ENCODE measurements at places on chromosomes 5 and 9. TPM values are rescaled to one million over a fixed set of nuclear protein-coding genes. Genes with fewer than 3 reads are reported as not detected.

DNA sequence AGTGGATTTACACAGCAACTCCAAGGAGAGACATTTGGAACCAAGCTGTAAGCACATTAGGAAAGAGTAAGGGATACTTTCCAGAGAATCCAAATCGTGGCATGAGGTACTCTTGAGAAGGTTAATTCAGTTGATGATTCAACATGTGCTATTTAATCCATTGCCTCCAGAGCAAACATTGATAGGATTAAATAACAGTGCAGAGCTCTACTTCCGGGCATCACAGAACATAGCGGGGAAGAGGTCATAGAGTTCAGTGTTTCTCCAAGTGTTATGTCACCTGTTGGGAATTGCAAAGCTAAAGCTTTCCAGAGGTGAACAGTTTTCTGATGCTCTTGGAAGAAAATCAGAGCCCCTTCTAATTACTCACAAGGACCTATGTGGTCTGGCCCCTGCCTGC is 127.5 kb downstream of the PPP2R2B start:
- H3K27me3 ChIP-seq: no peaks in the 10 kb centered on the region
- H3K27ac ChIP-seq: no peak overlapping the region
- no peaks in the 10 kb centered on the region for H3K4me1 ChIP-seq
- no peak overlapping the region for H3K4me3 ChIP-seq

DNA sequence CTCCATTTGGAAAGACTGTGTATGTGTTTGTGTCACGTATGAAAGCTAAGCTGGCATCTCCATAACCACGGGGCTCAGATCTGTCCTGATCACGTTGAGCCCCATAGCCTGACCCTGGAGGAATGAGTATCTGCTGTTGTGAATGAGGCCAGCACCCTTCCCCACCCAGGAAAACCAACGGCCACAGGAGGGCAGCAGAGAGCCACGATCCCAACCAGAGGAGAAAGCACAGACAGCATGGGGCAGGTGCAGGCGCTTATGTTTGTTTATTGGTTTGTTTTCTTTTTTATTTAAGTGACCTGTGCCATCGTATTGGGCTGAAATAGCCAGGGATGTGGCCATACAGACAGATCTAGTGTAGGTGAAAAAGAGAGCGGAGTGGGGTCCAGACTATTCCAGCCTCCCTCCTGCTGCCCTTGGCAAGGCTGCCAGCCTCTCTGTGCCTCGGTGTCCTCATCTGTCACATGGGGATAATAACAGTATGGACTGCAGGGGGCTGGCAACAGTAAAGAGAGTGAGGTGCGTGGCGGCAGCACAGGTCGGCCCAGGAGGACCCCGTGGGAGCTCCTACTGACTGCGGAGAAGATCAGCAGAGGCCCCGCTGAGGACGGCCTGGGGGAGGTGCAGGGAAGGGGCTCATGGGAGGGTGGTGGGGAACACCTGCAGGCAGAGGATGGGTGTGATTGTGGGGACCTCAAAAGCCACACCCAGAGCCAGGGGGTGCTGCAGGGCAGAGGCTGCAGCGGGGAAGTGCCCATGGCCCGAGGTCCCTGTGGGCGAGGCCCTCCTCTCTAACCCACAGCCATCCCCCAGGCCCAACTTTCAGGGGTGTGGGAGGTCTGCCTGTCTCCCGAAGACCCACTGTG is 12.1 kb downstream of the OR2V2 start:
- peaks cover 35% of the 10 kb centered on the region for H3K27me3 ChIP-seq
- peaks cover 7% of the 10 kb centered on the region for H3K4me1 ChIP-seq
- no peak overlapping the region for H3K4me3 ChIP-seq
- peak; percentile 96 for DNase-seq
- peak overlapping the region; percentile 83 for H3K27ac ChIP-seq

GRCh38 chr5:121833617-121834016 is 18.1 kb upstream of the FTMT start:
- H3K36me3 ChIP-seq: no peaks in the 10 kb centered on the region
- no peaks in the 10 kb centered on the region for H3K4me1 ChIP-seq
- H3K27me3 ChIP-seq: no peaks in the 10 kb centered on the region
- H3K27ac ChIP-seq: no peak overlapping the region
- H3K4me3 ChIP-seq: no peak overlapping the region

- no peaks in the 10 kb centered on the region for H3K27me3 ChIP-seq
- no peak overlapping the region for H3K4me3 ChIP-seq
- H3K4me1 ChIP-seq: peaks cover 21% of the 10 kb centered on the region
- H3K36me3 ChIP-seq: no peaks in the 10 kb centered on the region
These were observed 585.1 kb downstream of the TLE4 start for GRCh38 chr9:80156756-80157472.

OMD gene
- total RNA-seq: 19.9 TPM

DNA sequence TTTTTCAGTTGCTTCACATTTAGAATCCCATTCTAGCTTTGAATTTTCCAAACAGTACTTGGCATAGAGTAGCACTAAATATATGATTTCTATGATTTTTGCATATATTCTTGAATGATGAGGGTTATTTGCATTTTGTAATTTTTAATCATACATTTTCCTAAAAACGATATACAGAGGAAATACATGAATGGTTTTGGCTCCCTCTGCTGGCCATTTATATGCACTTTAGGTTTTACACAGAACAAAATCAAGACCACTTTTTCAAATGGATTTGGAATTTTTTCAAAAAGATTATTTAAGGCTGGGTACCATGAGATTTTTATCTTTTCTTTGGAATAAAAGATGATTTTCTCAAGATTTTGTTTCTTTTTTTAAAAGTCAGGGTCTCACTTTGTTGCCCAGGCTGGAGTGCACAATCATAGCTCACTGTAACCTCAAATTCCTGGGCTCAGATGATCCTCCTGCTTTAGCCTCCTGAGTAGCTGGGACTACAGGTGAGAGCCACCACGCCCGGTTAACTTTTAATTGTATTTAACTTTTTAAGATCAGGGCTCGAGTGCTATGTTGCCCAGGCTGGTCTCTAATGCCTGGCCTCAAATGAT is 16.7 kb upstream of the COMMD10 start:
- no peaks in the 10 kb centered on the region for H3K27me3 ChIP-seq
- H3K4me3 ChIP-seq: no peak overlapping the region
- H3K36me3 ChIP-seq: no peaks in the 10 kb centered on the region

PCDHGA1 gene
- 0.69 TPM for total RNA-seq

GRCh38 chr9:90726215-90726614 is 75.4 kb upstream of the SYK start:
- no peak overlapping the region for H3K4me3 ChIP-seq
- no peaks in the 10 kb centered on the region for H3K27me3 ChIP-seq
- no peak overlapping the region for H3K27ac ChIP-seq
- H3K36me3 ChIP-seq: no peaks in the 10 kb centered on the region
- no peak for DNase-seq

DNA sequence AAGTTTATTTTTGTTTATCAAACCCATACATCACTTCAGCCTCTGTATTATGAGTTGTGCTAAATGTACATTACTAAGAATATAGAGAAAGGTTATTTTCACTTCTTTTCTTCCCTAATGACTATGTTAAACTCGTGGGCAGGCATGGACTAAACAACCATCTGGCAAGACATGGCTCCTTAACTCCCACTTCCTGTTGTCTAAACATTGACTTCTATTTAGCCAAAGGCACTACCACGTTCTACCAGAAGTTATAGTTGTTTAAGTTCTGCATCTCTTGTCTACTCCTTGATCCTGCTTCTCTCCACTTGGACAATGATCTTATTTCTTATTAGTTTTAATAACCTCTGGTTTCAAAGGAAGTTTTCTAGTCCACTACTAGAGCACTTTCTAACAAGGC is 136.1 kb downstream of the MACIR start:
- no peak overlapping the region for H3K4me3 ChIP-seq
- DNase-seq: no peak
- no peaks in the 10 kb centered on the region for H3K36me3 ChIP-seq
- H3K27ac ChIP-seq: no peak overlapping the region

GRCh38 chr9:18785604-18786003 is 247.4 kb downstream of the SAXO1 start:
- H3K4me3 ChIP-seq: no peak overlapping the region
- H3K27ac ChIP-seq: peak overlapping the region; percentile 65
- H3K27me3 ChIP-seq: no peaks in the 10 kb centered on the region
- peaks cover 37% of the 10 kb centered on the region for H3K4me1 ChIP-seq
- no peaks in the 10 kb centered on the region for H3K36me3 ChIP-seq

DNA sequence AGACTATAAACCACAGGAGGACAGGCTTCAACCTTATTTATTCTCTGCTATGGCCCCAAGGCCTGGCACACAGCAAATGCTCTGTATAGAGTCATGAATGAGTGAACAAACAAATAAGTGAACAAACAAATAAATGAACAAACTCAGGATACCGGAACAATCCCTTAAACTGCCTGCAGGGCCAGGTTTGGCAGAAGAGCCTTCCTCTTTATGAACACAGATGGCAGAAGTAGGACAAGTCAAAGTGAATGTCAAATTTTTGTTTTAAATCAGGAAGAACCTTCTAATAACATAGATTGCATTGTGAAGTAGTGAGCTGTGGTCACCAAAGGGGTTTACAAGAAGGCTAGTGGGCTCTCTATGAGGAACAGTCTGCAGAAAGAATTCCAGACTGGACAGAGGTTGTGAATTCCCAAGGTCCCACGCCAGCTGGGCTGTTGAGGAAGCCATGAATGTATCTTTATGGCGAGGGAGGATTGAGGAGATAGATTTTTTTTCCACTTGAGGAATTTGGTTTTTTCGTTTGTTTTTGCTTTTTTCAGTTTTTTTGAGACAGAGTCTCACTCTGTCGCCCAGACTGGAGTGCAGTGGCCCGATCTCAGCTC is 30.3 kb upstream of the STING1 start:
- no peaks in the 10 kb centered on the region for H3K36me3 ChIP-seq
- no peak for DNase-seq
- H3K27ac ChIP-seq: no peak overlapping the region
- H3K27me3 ChIP-seq: no peaks in the 10 kb centered on the region
- no peak overlapping the region for H3K4me3 ChIP-seq
- H3K4me1 ChIP-seq: peaks cover 12% of the 10 kb centered on the region

ELL2 gene
- 38.8 TPM for total RNA-seq

GRCh38 chr9:129988607-129989361 is 54.2 kb downstream of the FNBP1 start:
- H3K36me3 ChIP-seq: no peaks in the 10 kb centered on the region
- H3K4me1 ChIP-seq: peaks cover 76% of the 10 kb centered on the region
- DNase-seq: no peak
- H3K27me3 ChIP-seq: no peaks in the 10 kb centered on the region

LEAP2 gene
- total RNA-seq: not detected

GABRB2 gene
- 1.1 TPM for total RNA-seq

- no peaks in the 10 kb centered on the region for H3K4me1 ChIP-seq
- H3K36me3 ChIP-seq: no peaks in the 10 kb centered on the region
- H3K4me3 ChIP-seq: no peak overlapping the region
- no peak for DNase-seq
- H3K27ac ChIP-seq: no peak overlapping the region
- no peaks in the 10 kb centered on the region for H3K27me3 ChIP-seq
These were observed 691.1 kb upstream of the C9orf72 start for GRCh38 chr9:28264368-28264767.

- DNase-seq: no peak
- H3K27ac ChIP-seq: no peak overlapping the region
- H3K27me3 ChIP-seq: no peaks in the 10 kb centered on the region
- peaks cover 8% of the 10 kb centered on the region for H3K4me1 ChIP-seq
These were observed 35.9 kb downstream of the TENT4A start for GRCh38 chr5:6749026-6749716.

FANCG gene
- total RNA-seq: 2.2 TPM

- no peak overlapping the region for H3K4me3 ChIP-seq
- no peaks in the 10 kb centered on the region for H3K36me3 ChIP-seq
These were observed 138.8 kb upstream of the COL5A1 start for GRCh38 chr9:134502809-134503211.

DNA sequence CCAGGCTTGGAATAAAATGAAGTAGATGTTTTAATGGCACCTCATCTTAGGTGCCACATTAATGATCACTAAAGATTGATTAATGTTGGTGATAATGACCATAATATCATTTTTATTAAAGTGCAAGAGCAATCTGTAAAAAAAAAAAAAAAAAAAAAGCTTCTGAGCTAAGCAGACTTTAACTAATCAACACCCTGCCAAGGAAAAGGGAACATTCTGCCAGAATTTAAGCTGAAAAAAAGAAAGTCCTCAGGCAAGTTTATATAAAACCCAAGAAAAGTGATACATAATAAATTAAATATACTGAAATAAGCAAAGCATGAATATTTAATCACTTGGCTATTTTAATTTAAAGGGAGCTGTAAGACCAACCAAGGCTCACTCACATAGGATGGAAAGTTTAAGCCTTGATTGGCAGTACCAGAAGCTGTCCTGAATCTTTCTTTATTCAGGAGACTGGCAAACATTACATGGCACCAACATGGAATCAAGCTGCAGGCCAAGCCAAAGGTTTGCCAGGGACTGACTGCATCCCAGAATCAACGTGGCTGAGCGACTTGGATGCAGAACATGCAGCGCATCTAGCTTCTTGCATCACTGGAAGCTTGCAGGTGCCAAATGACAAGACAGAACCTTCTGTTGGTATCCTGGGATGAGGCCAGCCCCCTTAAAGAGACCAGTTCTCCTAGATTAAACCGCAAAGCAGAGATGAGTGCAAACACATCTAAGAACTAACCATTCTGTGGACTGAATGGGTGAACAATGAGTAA is 413.6 kb downstream of the ENC1 start:
- H3K27ac ChIP-seq: no peak overlapping the region
- no peak for DNase-seq
- no peaks in the 10 kb centered on the region for H3K27me3 ChIP-seq
- no peaks in the 10 kb centered on the region for H3K36me3 ChIP-seq
- H3K4me3 ChIP-seq: no peak overlapping the region

PNPLA7 gene
- 4.2 TPM for total RNA-seq

SLC9A3 gene
- 5.0 TPM for total RNA-seq

GRCh38 chr5:34022121-34022705 is 14.4 kb upstream of the AMACR start:
- H3K27me3 ChIP-seq: no peaks in the 10 kb centered on the region
- peaks cover 3% of the 10 kb centered on the region for H3K4me1 ChIP-seq
- no peak for DNase-seq
- no peak overlapping the region for H3K4me3 ChIP-seq

ZNF883 gene
- total RNA-seq: 1.4 TPM

STK32A gene
- total RNA-seq: 1.4 TPM

DNA sequence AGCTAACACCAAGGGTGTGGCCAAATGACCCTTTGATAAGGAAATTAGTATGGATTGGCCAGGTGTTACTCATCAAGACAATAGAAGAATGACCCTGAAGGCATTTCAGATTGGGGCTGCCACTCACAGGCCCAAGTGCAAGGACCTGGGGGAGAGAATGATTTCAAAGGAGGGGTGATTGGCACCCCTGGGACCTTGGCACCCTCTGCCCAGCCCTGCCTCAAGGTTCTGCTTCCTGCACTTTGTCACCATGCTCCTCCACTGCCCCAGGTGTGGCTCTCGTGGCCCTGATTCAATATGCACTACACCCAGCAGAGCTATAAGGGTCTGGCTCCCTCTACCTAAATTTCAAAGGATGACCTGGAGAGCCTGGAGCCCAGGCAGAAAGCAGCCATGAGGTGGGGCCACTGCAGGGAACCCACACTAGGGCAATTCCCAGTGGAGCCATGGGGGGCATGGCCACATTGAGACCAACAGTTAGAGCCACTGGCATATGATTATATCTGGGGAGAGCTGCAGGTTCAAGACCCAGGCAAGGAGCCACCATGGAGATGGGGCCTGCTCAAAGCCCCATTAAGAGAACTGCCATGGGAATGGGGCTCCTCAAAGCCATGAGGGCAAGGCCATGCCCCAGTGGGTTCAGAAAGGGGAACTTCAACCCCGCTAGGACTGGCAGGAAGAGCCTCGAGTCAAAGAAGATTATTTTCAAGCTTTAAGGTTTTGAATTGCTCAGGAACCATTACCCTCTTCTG is 93.0 kb downstream of the CEMIP2 start:
- H3K27ac ChIP-seq: no peak overlapping the region
- no peaks in the 10 kb centered on the region for H3K27me3 ChIP-seq
- peaks cover 1% of the 10 kb centered on the region for H3K4me1 ChIP-seq
- no peak overlapping the region for H3K4me3 ChIP-seq

PCDHGA4 gene
- total RNA-seq: 3.6 TPM
